ENCODE measurements at places on chromosomes 3 and 15.
A peak's percentile ranks its signal among the peaks of the same experiment; 100 is the strongest.

DNA sequence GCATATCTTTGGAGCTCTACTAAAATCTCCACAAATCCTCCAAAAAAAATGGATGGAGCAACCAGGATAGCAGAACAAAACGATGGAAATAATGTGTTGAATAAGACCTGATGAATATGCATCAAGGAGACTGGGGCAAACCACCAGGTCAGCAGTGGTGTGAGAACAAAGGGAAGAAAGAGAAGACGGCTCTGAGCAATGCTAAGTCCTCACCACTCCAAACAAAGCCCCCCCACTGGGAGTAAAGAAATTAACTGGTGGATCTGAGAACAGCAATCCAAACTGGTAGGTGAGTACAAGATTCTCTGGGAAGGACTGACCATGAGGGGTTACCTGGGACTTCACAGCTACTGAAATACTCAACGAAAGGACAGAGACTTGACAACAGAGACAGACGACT lies 977.3 kb downstream of the TBL1XR1 start:
- DNase-seq, result no peak

GRCh38 chr15:80317389-80318182 lies 65.6 kb upstream of the CTXND1 start:
- no peak for DNase-seq

DNA sequence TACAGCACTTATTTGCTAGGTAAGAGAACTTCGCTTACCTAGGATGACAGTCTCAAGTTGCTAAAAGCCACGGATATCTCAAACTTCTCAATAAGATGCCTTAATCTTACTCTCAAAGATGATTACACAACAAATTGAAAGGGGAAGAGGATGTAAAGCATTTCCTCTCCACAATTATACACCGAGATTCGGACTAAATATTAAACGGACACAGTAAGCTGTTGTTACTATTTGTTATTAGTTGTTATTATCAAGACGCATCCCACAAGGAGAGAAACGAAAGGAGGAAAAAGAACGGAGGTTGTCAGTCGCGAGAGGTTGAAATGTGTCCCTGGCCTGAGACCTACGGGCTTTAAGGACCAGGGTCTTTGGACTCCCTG lies 660 bp downstream of the ZNF106 start:
- DNase-seq, result peak; percentile 28

- DNase-seq, result no peak
Measured at GRCh38 chr3:159030138-159030670, 228.3 kb downstream of the MFSD1 start.

- peak; percentile 56 for DNase-seq
Measured at GRCh38 chr15:42707068-42707467, 29.9 kb downstream of the CDAN1 start.

GRCh38 chr3:185279587-185280138 lies 25.8 kb upstream of the EHHADH start:
- DNase-seq, result no peak

GRCh38 chr3:123893012-123893411 lies 8.9 kb upstream of the MYLK start:
- no peak for DNase-seq

GRCh38 chr3:177640319-177640965 lies 443.2 kb upstream of the TBL1XR1 start:
- DNase-seq, result no peak

- no peak for DNase-seq
Measured at GRCh38 chr3:141699324-141699723, 38.8 kb upstream of the RNF7 start.

DNA sequence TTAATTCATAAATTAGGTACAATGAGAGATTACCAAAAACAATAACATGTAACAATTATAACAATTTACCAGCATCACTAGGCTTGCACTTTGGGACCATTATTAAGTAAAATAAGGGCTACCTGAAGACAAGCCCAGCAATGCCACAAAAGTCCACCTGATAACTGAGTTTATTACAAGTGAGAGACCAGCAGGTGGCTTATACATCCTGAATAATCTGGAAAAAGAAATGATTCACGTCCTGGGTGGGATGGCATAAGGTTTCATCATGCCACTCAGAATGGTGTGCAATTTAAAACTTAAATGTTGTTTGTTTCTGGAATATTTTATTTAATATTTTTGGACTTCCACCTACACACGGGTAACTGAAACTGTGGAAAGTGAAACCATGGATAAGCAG lies 1287.1 kb upstream of the GBE1 start:
- no peak for DNase-seq

- DNase-seq, result no peak
Measured at GRCh38 chr3:128385080-128385832, 81.4 kb downstream of the DNAJB8 start.

DNA sequence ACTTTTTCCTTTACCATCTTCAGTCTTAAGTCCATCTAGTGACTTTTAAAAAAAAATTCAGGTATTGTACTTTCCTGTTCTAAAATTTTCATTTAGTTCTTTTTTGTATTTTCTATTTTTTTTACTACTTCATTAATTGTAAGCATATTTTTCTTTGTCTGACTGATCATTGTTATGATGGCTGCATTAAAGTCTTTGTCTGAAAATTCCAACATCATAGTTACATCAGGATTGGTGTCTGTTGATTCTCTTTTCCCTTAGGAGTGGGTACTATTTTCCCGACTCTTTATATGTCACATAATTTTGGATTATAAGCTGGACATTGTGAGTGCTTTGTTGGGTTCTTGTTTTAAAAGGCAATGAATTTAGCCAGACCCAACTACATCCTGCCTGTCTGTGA lies 34.9 kb upstream of the POLR2M start:
- peak; percentile 28 for DNase-seq

DNA sequence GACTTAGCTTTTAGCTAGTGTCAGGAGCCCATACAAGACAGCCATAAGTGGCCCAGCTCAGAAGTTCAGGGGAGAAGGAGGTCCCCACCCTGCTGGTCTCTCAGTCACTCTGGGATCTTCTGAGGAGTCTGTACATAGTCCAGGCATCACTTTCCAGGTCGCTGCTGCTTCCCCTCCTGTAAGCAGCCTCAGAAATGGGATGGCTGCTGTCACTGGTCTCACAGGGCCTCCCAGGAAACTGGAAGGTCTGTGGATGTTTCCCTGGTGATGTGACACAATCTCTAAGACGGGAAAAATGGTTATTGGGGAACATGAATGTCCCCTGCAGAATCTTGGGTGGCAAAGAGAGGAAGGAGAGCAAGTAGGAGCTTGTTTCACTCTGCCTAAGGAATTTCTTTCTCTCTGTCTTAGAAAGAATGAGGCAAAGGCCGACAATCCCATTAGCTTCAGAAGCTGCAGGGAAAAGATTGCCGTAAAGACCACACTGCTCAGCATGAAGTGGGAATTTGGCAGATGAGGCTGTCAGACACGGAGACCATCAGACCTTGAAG lies 43.2 kb upstream of the TNFAIP8L3 start:
- DNase-seq, result no peak

DNA sequence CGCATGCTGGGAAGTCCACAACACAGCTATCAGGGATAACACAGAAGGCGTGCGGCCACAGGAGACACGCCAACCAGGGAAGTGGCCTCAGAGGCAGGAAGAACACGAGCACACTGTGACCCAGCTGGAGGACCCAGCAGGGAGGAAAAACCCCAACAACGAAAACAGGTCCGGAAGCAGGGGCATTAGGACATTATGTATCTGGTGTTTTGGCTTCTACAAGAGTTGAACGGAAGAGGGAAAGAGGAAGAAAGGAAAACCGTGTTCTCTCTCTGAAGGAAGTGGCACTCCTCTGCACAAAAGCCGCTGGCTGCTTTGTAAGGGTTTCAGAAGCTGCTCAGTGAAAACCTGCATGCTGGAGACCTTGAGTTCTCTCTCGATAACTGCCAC lies 61.8 kb downstream of the HACD2 start:
- DNase-seq, result peak; percentile 44

GRCh38 chr15:96766366-96766765 lies 435.9 kb downstream of the NR2F2 start:
- DNase-seq, result no peak

DNA sequence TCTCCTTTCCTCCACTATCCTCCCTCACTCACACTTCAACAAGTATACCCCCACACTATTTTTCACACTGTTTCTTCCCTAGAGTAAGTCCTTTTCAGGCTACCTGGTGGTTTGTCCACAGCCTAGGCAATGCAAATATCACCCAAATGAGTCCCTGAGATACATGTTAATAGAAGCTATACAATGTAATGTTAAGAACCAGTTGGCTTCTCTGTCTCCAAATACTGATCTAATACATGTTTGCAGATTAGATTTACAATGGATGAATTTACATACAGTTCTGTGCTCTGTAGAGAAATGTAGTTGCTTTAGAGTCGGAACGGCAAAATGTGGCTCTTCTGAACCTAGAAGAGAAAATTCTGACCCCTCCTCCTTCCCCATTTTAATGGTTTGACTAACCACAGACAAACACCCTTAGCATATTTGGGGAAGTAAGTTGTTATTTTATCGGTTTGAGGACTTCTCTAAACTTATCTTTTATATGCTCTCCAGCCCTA lies 63.6 kb upstream of the MBNL1 start:
- no peak for DNase-seq

DNA sequence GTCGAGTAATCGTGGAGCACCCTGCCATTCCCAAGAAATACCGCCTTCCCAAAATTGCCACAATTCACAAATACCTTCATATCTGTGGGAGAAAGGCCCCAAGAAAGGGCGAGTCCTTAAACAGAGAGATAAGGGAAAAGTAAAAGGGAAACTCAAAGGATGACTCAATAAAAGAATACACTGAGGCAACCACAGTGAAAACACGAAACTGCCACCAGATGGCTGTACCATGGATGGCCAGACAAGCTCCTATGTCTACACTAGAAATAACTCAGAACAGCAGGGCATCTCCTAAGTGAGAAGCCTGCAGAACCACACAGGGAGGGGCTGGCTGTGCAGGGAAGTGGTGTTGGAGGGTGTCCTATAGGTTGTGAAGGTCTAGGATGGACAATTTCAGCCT lies 25.0 kb downstream of the SRGAP3 start:
- no peak for DNase-seq

GRCh38 chr3:988785-989184 lies 104.0 kb upstream of the CNTN6 start:
- no peak for DNase-seq

GRCh38 chr3:4985330-4986174 lies 6.3 kb downstream of the BHLHE40 start:
- peak; percentile 96 for DNase-seq

- no peak for DNase-seq
Measured at GRCh38 chr3:188706599-188706998, 465.2 kb upstream of the TPRG1 start.

DNA sequence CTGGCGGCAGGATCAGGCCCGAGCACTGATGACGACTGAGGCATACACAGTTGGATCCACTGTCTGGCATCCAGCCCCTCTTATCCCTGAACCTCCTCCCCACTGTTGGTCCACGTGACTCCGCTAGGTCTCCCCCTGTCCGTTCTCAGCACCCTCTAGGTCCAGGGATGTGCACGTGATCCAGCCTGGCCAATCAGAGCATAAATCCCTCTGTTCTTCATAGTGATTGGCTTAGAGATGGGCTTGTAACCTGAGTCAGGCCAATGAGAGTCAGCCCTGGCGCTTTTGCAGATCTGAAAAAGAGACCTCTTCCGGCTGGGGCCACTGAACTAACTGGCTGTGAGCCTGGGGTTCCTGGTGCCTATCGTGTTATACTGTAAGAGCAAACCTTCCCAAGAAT lies 20.5 kb upstream of the IQSEC1 start:
- DNase-seq, result no peak

DNA sequence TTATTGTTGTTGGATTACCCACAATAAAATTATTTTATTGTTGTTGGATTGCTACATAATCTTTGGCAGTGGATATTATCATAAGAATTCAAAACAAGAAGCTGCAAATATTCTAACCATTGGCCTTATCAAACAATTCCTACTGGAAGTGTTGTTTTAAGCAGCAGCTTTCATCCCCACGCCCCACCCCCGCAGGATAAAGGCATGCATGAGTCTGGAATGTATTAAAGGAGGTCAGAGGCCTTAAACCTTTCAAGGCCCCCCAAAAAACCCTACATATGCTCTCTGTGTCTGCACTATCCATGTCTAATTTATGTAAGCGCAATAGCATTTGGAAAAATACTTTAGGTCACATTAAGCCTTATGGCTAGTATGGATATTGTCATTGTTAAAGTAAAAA lies 23.1 kb downstream of the P3H2 start:
- peak; percentile 11 for DNase-seq

DNA sequence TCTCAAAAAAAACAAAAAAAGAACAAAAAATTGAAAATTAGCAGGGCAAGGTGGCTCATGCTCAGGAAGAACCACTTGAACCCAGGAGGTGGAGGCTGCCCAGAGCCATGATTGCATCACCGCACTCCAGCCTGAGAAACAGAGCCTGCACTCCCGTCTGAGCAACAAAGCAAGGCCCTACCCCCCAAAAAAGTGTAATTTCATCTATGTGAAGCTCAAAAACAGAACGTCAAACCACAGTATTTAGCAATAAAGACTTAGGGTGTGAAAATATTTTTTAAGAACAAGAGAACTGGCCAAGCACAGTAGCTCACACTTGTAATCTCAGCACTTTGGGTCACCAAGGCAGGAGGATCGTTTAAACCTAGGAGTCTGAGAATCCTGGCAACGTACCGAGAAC lies 38.2 kb downstream of the STAG1 start:
- DNase-seq, result no peak

DNA sequence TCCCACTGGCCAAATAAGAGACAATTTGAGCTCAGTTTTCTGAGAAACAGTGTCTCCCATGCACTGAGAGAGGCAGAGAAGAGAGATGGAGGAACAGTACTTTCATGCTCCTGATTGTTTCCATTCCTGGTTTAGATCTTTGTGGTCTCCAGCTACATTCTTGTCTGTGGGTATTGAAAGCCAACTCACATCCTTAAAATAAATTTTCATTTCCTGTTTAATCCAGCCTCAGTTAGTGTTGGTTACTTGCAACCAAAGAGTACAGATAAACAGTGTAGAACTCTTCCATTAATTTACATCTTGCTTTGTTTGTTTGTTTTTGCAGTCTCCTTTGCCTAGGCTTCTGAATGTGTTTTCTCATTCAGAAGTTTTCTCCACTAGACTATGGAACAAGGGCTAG lies 123.7 kb upstream of the CLSTN2 start:
- DNase-seq, result no peak

DNA sequence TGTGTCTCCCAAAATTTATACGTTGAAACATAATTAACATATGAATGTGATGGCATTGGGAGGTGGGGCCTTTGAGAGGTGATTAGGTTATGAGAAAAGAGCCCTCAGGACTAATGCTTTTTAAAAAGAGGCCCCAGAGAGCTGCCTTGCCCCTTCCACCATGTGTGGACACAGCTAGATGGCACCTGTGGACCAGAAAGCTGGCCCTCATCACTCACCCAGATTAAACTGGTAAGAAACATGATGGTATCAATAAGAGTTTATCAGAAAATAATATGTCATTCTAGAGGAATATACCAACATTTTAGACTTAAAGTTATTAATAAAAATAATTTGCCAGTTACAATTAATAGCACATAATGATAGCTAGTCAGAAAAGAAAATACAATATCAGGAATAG lies 25.2 kb upstream of the FAN1 start:
- no peak for DNase-seq
